Cerebellum (tissue), 4 donors: ENCODE measurements at places on chromosomes 7 and 10.

GRCh38 chr7:104431930-104432329, 103.5 kb downstream of the LHFPL3 start:
- DNase-seq = no peak

DNA sequence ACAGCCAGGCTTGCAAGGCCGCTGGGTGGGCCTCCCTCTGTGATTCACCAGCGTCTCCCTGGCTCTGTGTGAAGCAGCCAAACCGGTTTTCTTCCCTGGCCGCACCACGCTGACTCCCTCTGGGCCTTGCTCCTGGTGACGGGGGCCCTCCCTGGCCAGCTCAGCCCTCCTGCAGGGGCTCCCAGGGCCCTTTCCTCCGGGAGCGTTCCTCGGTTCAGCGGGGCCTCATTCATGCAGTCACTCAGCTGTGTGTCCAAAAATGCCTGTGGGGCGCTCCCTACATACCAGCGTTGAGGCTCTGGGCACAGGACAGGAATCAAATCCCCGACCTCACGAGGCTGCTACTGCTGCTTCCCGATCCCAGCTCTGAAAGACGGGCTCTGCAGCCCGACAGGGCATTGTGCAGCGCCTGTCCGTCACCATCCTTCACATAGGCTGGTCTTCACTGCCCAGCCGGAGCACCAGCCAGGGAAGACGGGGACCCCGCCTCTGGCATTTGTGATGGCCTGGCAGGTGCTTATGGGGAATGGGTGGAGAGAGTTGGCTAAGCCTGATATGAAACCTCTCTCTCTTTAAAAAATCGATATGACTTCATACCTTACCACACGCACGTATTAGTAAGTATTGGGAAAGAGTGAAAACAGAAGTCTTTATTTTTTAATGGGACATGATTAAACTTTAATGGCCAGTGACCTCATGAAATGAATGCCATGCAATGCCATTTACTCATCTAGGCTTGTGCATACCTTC, 110.0 kb upstream of the SHH start:
- no peak for DNase-seq

GRCh38 chr7:134502463-134503371, 24.6 kb upstream of the AKR1B10 start:
- no peak for DNase-seq

DNA sequence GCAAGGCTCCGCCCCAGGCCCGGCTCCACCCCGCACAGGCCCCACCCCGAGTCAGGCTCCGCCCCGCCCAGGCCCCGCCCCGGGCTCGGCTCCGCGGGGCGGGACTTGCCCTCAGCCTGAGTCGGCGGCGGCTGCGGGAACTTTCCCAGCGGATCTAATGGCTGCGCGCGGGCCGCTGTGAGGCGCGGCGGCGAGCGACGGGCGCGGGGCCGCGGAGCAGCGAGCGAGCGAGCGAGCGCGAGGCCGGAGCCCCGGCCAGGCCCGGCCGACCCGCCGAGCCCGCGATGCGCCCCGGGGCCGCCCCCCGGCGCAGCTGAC, at the start of gene INPP5A:
Gene INPP5A, plus strand, starts transcription at position 104 of the 318 bp plus-strand sequence. CDS start 310 bp downstream, outside the sequence.
- DNase-seq = no peak

DNA sequence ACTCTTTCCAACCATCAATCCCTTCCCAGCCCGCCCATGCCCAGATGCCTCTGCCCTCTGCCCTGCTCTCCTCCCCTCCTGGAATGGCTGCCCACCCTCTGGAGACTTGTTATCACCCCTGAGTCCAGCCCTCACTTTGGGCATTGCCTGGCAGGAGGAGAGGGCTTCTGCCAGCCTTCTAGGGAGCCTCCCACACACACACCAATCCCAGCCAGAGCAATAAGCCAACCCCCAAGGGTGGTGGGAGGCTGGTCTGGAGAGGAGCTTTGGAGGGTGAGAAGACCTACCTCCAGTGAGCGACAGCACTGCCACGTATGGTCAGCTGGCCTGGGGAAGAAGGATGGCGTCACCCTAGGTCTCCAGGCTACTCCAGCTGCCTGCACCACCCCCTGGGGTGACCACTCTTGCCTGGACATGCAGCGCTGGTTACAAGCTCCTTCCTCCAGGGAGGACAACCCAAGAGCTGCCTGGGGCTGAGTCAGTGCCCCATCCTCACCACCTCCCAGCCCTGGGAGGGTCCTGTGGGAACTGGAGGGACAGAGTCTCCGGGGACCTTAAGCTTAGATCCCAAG, 8.4 kb downstream of the C10orf105 start:
- DNase-seq = no peak

- DNase-seq = no peak
Measured at GRCh38 chr10:96765406-96766240, 45.3 kb upstream of the PIK3AP1 start.
